ENCODE measurements at places on chromosomes 11 and 22. TPM values are rescaled to one million over a fixed set of nuclear protein-coding genes. Genes with fewer than 3 reads are reported as not detected.
A peak's percentile ranks its signal among the peaks of the same experiment; 100 is the strongest.

The KIRREL3 gene
- 0.33 TPM for total RNA-seq

The CARD16 gene
- total RNA-seq: 11.9 TPM

DNA sequence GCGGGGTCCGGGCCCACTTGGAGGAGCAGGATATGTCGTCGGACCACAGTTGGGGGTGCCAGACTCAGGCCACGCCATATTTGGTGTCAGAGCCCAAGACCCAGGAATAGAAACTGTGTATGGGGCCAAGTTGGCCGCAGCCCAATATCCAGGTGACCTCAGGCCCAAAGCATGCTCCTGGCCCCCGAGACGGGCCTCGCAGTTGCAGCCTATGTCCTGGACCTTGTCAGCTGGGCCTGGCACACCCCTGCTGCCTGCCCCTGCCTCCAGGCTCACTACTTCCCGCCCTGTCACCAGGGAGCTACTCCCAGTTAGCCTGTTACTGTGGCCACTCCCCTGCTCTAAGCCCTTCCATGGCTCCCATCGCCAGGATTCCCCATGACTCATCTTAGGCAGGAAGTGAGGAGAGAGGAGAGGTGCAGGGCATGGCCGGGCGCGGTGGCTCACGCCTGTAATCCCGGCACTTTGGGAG is 23.1 kb downstream of the A4GALT start:
- H3K27ac ChIP-seq: peak overlapping the region; percentile 27
- no peaks in the 10 kb centered on the region for H3K36me3 ChIP-seq
- H3K4me1 ChIP-seq: peaks cover 4% of the 10 kb centered on the region
- no peaks in the 10 kb centered on the region for H3K27me3 ChIP-seq

- no peak for DNase-seq
- no peak overlapping the region for H3K27ac ChIP-seq
- H3K4me1 ChIP-seq: no peaks in the 10 kb centered on the region
- no peaks in the 10 kb centered on the region for H3K36me3 ChIP-seq
- no peak overlapping the region for H3K4me3 ChIP-seq
Observed at GRCh38 chr22:44254811-44255210, 57.9 kb downstream of the SHISAL1 start.

- H3K4me1 ChIP-seq: peaks cover 13% of the 10 kb centered on the region
- H3K36me3 ChIP-seq: peaks cover 3% of the 10 kb centered on the region
- no peak overlapping the region for H3K27ac ChIP-seq
- H3K4me3 ChIP-seq: no peak overlapping the region
- H3K27me3 ChIP-seq: no peaks in the 10 kb centered on the region
Observed at GRCh38 chr11:20066013-20066782, 94.1 kb downstream of the DBX1 start.

DNA sequence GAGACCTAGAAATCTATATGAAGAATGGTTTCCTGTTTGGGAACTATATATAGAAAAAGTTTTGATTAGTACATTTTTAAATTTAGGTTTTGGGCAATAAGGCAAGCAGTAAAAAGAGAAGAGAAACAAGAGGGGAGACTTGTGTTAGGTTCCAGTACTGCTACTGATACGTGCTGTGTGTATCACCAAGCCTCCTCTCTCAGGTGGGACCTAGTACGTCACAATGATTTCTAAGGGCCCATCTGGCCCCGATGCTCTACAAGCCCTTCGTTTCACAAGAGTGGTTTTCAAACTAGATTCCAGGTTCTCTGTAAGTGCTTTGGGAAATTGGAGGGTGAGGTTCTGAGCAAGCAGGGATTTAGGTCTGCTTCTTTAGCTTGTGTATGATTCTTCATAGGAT is 39.2 kb downstream of the USP35 start:
- no peaks in the 10 kb centered on the region for H3K4me1 ChIP-seq
- no peaks in the 10 kb centered on the region for H3K36me3 ChIP-seq
- no peak overlapping the region for H3K4me3 ChIP-seq
- no peaks in the 10 kb centered on the region for H3K27me3 ChIP-seq
- no peak for DNase-seq
- no peak overlapping the region for H3K27ac ChIP-seq

- H3K4me3 ChIP-seq: no peak overlapping the region
- no peaks in the 10 kb centered on the region for H3K36me3 ChIP-seq
- peak; percentile 6 for DNase-seq
Observed at GRCh38 chr11:14898906-14899305, 6.9 kb upstream of the CYP2R1 start.

GRCh38 chr22:17371448-17371847 is 2.2 kb downstream of the CECR2 start:
- peak overlapping the region; percentile 78 for H3K4me3 ChIP-seq
- peaks cover 3% of the 10 kb centered on the region for H3K27me3 ChIP-seq
- DNase-seq: no peak
- no peaks in the 10 kb centered on the region for H3K36me3 ChIP-seq
- H3K27ac ChIP-seq: no peak overlapping the region
- H3K4me1 ChIP-seq: no peaks in the 10 kb centered on the region

DNA sequence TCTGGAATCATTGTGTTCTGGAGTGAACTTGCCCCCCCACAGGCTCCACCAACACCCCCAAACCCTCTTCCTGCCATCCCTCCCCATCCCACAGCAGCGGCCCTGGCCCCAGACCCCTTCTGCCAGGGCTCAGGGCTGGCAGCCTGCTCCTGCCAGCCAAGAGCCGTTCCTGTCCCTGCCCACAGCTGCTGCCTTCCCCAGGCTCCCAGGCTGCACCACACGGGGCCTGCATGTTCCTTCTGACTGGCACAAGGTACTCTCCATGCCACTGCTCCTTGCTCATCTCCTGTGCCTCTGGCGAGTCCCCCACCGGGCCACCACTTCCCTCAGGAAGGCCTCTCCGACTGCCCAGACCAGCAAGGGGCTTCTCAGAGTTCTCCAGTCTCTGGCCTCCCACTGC is 4.9 kb downstream of the GP1BB start:
- peaks cover 32% of the 10 kb centered on the region for H3K27me3 ChIP-seq
- H3K27ac ChIP-seq: no peak overlapping the region
- H3K36me3 ChIP-seq: no peaks in the 10 kb centered on the region
- no peak for DNase-seq
- no peak overlapping the region for H3K4me3 ChIP-seq
- H3K4me1 ChIP-seq: peaks cover 6% of the 10 kb centered on the region

- H3K36me3 ChIP-seq: no peaks in the 10 kb centered on the region
- no peak for DNase-seq
- H3K27ac ChIP-seq: no peak overlapping the region
- no peaks in the 10 kb centered on the region for H3K27me3 ChIP-seq
Observed at GRCh38 chr11:77436506-77436905, 37.4 kb downstream of the PAK1 start.

GRCh38 chr11:124841201-124841600 is 24.0 kb upstream of the ROBO3 start:
- no peaks in the 10 kb centered on the region for H3K36me3 ChIP-seq
- H3K27me3 ChIP-seq: peaks cover 86% of the 10 kb centered on the region
- H3K27ac ChIP-seq: no peak overlapping the region
- H3K4me1 ChIP-seq: peaks cover 22% of the 10 kb centered on the region
- no peak for DNase-seq

DNA sequence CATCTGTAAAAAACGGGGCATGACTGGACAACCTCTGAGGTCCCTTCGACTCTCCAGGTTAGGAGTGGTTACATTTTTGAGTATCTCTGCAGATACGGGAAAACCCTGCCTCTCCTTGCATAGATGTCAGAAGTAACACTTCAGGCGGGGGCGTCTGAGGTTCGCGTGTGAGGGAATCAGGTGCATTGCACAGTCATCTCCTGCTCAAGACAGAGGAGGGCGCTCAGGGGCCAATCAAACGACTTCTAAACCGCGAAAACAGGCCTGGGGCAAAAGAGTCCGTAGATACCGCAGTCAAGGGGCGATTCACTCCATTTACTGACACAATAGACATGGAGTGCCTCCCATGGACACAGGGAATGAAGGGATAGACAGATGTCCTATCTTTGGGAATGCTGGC is 31.7 kb downstream of the KIRREL3 start:
- no peaks in the 10 kb centered on the region for H3K4me1 ChIP-seq
- H3K4me3 ChIP-seq: no peak overlapping the region
- no peaks in the 10 kb centered on the region for H3K36me3 ChIP-seq
- peaks cover 42% of the 10 kb centered on the region for H3K27me3 ChIP-seq
- no peak for DNase-seq
- no peak overlapping the region for H3K27ac ChIP-seq

- no peaks in the 10 kb centered on the region for H3K27me3 ChIP-seq
- peaks cover 5% of the 10 kb centered on the region for H3K4me1 ChIP-seq
- peak overlapping the region; percentile 22 for H3K4me3 ChIP-seq
- no peaks in the 10 kb centered on the region for H3K36me3 ChIP-seq
- H3K27ac ChIP-seq: peak overlapping the region; percentile 70
- peak; percentile 72 for DNase-seq
Observed at GRCh38 chr22:21641417-21641788, 699 bp upstream of the SDF2L1 start.

- H3K36me3 ChIP-seq: no peaks in the 10 kb centered on the region
- no peaks in the 10 kb centered on the region for H3K27me3 ChIP-seq
- DNase-seq: peak; percentile 19
- H3K27ac ChIP-seq: no peak overlapping the region
- H3K4me1 ChIP-seq: no peaks in the 10 kb centered on the region
Observed at GRCh38 chr11:30635401-30635989, 49.3 kb upstream of the MPPED2 start.
